ENCODE measurements at places on chromosomes 3 and 15.

DNA sequence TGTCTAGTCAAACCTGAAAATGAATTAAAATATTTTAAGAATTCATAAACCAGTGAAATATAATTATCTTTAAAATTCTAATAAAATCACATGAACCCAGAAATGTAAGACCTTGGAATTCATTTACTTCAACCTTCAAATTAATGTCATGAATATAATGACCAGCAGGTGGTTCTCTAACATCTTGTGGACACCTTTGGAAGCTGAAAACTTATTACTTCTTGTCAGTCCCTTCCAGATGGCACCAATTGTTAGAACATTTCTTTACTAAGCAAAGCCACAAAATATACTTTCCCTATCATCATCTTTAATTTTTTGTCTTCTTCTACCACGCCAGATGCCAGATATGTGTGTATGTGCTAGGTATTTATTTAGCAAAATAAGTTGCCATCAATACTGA is 240.0 kb downstream of the MBNL1 start:
- no peak for DNase-seq

GRCh38 chr15:87492321-87492720 is 764.2 kb downstream of the NTRK3 start:
- DNase-seq, result no peak

GRCh38 chr3:193894121-193894863 is 241.7 kb upstream of the HES1 start:
- DNase-seq, result no peak

- no peak for DNase-seq
Observed at GRCh38 chr3:179098388-179099077, 26.9 kb upstream of the ZMAT3 start.

- no peak for DNase-seq
Observed at GRCh38 chr3:56443372-56443771, 24.9 kb downstream of the ERC2 start.

DNA sequence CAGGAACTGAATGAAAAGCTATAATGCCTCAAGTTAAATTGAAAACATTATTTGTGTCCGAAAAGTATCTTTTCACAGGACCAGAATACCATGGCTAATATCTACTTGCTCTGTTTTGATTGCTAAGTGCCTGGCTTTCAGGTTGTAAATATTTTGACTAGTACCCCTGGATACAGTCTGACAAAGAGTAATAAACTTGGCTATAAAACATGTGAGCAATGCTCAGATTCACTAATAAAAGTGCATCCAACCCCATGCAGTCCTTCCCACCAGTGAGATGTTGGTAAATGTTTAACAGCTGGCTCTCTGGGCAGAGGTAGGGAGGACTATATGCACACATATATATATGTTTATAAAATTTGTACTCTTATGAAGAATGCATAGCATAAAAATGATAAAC is 281.8 kb upstream of the TGFBR2 start:
- no peak for DNase-seq

- DNase-seq, result no peak
Observed at GRCh38 chr3:178907081-178907480, 164.5 kb downstream of the ZMAT3 start.

- DNase-seq, result no peak
Observed at GRCh38 chr15:66580643-66581042, 14.8 kb upstream of the LCTL start.

All from Ammon's horn (tissue), 1 donor.